ENCODE measurements at places on chromosomes 4 and X. TPM values are rescaled to one million over a fixed set of nuclear protein-coding genes. Genes with fewer than 3 reads are reported as not detected.

The GLOD5 gene
- not detected for total RNA-seq

The TASL gene
- not detected for total RNA-seq

The FAM241A gene
- total RNA-seq: 1.5 TPM

The ASMT gene
- total RNA-seq: not detected

The CXCL13 gene
- not detected for total RNA-seq

The CCDC149 gene
- 10.2 TPM for total RNA-seq

The RPS3A gene
- 1,351 TPM for total RNA-seq

The CISD2 gene
- total RNA-seq: 31.0 TPM

The DCX gene
- 2.4 TPM for total RNA-seq
